Kidney (tissue), 22 donors: ENCODE measurements at places on chromosomes 6 and 20.
A peak's percentile ranks its signal among the peaks of the same experiment; 100 is the strongest.

- DNase-seq: no peak
Observed at GRCh38 chr6:126245077-126245476, 94.8 kb upstream of the CENPW start.

DNA sequence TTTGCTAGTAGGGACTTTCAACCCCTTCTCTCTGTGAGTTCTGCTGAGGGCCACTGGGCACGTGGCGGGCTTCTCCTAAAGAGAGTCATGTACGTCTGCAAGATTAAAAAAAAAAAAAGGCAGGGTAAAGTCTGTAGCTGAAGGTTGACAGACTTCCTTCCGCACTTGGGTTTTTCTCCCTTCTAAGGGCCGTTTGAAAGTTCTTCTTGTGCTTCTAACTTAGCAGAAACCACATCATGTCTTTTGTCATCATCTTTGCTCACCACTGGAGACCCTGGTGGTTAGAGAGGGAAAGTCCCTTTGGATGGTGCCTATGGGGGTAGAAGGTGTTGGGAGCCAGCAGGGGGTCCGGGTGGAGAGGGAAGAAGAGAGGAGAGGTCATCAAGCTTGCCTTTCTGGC lies 31.4 kb downstream of the PRDM1 start:
- DNase-seq: no peak

DNA sequence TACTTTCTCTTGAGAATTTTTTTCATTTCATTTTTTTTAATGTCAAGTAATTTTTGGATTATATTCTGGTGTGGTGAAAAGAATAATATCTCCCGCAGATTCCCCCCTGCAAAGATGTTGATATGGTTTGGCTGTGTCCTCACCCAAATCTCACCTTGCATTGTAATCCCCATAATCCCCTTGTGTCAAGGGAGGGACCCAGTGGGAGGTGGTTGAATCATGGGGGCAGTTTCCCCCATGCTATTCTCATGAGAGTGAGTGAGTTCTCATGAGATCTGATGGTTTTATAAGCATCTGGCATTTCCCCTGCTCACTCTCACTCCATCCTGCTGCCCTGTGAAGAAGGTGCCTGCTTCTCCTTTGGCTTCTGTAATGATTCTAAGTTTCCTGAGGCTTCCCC lies 58.7 kb upstream of the PMEPA1 start:
- no peak for DNase-seq

GRCh38 chr20:6765469-6766058 lies 1.9 kb upstream of the BMP2 start:
- peak; percentile 88 for DNase-seq

DNA sequence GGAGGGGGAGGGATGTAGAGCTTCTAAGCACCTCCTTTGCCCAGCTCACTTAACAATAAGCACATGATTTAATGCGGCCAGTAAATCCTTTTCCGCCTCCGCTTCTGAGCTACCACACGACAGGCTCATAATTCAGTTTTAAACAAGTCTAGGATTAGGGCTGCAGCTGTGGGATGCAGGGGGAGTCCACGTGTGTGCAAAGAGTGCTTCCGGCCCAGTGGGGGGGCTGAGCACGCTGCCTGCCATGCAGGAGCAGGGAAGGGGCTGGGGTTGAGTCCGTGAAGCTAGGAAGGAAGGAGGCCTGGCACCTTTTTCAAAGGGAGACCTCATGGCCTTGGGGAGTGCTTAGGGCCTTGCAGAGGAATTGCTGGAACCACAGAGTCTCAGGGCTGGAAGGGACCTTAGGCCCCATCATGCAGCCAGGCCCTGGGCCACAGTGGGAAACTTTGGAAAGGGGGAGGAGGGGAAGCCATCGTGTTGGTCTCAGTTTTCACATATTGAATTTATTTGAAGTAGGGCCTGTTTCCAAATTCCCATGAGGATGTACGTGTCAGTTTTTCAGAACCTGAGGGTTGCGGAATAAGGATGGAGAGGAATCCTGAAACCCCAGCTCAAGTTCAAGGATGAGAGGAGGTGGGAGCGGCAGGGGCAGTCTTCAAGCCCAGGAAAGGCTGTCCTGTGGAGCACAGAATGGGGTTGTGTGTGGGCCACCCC lies 96.1 kb downstream of the VEGFA start:
- DNase-seq: peak; percentile 90

DNA sequence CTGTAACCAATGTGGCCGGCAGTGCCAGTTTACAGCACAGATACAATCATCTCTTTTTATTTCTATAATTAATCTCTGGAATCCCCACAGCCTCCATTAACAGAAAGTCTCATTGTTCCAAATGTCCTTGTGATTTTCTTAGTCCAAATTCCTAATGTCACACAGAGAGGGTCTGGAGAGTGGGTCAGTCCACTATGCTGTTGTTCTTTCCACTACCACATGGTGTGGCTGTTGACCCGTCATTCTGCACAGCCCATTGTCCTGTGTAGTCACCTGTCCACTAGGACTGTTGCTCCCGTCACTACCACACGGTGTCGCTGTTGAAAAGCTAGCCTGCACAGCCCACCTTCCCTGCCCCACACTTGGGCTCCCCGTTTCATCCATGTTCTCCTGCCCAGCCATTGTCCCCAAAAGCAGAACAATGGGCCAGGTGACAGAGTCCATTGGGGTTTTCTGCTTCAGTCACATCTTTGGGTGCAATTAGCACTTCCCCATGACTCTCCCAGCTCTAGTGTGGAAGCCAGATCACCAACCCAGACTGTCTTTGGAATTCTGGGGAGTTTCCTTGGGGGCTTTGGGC lies 8.6 kb upstream of the LBP start:
- no peak for DNase-seq

- no peak for DNase-seq
Observed at GRCh38 chr20:44069203-44070011, 117.6 kb downstream of the JPH2 start.

- DNase-seq: no peak
Observed at GRCh38 chr6:4780360-4780812, 4.2 kb downstream of the CDYL start.

- DNase-seq: no peak
Observed at GRCh38 chr6:2950713-2951112, 20.7 kb downstream of the SERPINB6 start.

DNA sequence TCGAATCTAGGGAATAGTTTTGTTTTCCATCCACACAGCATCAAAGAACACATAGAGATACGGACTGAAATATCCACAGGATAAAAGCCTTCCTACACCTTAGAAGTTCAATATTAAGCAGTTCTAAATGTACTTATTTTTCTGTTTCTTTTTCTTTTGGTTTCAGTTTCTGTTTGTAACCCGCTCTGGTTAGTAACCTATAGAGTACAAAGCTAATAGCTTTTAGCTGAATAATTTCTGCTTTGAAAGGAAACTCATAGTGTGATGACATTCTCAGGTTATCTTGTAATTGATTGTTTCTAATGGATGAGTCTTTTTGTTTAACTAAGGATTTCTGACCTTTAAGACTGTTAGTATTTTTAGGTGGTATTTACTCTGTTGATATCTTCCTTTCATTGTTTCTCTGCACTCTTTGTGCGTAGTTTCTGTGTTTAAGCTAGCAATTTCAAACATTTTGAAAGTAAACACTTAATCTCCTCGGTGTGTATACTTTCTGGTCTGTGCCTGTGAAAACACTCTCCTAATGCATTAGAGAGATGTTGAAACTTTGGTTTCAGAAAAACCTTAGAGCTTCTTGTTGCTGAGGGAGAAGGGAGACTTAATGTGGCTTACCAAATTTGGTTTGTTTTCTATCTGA lies 385.5 kb downstream of the HDGFL1 start:
- DNase-seq: no peak

GRCh38 chr6:1630771-1631217 lies 21.1 kb downstream of the FOXC1 start:
- no peak for DNase-seq

DNA sequence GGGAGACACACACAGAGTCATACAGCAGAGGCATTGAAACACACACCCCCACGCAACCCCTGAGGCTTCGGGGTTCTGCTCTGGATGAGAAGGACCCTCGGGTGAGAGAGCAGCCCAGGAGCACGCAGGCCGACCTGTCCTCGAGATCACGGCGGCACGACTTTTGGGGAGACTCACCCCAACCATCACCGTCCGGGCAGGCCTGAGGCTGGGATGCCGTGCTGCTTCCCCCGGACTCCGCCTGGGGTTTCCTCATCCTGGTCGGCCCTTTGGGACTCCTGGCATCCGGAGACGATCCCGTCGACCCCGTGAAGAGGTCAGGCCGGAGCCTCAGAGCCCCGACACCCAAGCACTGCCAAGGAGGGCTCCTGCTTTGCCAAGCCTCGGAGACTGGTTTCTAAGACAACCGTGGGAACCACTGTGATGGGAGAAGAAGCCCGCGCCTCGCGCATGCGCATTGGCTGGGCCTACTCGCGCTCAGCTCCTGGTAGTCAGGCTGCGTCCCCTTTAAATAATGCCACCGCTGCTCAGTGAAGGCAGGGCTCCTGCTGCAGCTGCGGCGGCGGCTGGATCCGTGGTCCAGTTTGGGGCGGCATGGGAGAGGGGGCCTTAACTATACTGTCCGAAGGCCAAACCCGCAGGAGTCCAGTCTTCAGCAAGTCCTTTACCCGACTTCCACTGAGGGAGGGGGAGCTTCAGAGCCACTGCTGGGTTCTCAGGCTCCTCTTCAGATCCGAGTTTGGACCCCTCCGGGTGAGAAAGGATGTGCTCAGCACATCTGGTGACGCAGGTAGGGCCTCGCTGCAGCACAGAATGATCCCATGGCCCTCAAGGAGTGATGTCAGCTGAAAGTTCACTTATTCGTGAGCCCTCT lies 171.4 kb upstream of the ZNF337 start:
- peak; percentile 93 for DNase-seq

- no peak for DNase-seq
Observed at GRCh38 chr6:169251371-169251802, 2.3 kb downstream of the THBS2 start.

- DNase-seq: no peak
Observed at GRCh38 chr6:45074439-45074838, 253.7 kb upstream of the RUNX2 start.

- no peak for DNase-seq
Observed at GRCh38 chr6:80144753-80145315, 38.4 kb downstream of the BCKDHB start.

DNA sequence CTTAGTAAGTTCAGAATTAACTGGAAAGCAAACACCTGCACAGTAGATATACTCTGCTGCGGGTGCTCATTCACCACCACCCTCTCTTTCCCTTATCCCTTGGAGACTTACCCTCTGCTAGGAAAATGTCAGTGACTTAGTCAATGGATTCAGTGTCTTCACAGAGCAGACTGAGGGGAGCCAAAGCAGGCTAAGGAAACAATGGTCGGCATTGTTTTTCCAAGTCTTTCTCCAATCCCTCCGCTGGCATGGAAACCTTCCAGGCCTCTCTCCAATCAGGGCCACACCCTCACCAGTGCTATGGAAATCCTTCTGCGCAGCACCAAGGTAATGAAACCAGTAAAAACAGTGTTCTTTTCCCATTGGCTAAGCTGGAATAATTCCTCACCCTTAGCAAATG lies 531.2 kb downstream of the TFAP2B start:
- no peak for DNase-seq

DNA sequence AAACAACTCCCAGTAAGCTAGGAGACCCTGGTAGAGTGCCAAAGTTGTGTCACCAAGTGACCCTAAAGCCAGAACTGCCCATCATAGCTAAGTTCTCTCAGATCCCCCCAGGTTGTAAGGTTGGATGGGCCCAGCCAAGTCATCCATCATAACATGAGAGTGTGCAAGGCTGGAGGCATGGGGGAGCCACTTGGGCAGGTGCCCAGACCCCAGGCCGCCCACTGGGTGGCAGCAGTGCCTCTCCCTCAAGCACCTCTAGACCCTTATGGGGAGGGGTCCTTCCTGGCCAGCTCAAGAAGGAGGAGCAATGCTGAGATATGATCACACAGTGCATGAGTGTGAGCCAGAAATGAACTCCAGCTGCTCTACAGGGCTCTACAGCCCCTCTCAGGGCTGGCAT lies 154.5 kb downstream of the MYLK4 start:
- no peak for DNase-seq

DNA sequence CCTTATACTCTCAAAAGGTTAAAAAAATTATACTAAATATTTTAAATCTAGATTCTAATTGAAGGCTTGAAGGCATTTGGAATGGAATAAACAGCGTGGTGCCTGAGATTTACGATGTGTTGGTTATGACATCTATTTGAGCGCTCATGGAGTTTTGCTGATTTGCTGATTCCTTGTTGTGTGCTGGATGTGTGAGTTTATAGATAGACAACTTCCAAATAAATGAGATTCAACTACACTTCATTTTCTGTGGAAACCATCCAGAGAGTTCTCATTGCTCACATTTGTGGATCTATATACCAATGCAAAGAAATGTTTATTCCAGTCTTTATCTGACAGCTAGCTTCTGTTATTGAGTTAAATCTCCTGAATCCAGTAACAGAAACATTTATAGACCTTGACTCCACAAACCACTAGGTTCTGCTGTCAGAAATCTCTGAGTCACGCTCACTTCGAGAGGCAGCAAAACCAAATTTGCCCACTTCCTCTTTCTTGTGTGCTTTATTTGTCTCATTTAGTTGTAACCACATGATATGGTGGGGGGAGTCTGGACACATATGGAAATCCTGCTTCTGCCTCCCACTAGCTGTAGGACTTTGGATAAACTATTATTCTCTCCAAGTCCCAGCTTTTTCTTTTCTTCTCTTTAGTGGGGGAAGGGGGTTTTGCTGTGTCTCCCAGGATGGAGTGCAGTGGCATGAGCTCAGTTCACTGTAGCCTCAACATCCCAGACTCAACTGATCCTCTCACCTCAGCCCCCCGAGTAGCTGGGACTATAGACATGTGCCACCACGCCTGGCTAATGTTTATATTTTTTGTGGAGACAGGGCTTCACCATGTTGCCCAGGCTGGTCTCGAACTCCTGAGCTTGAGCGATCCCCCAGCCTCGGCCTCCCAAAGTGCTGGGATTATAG lies 54.5 kb downstream of the IPCEF1 start:
- DNase-seq: peak; percentile 6

DNA sequence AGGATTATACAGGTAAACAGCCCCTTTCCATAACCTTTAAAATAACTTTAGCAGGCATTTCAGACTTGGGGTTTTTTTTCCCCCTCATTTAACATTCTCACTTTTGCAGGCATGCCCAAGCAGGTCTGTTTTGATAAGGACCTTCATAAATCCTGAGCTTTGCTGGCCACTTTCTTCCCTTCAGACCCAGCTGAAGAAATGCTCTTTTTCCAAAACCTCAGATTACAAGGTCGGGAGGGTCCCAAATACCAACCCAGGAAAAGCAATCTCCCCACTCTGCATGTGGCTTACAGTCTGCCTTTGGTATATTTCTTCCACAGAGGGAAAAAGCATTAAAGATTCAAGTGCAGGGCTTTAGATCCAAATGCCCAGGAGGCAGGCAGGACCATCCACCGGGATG lies 6.8 kb downstream of the NFATC2 start:
- DNase-seq: no peak

GRCh38 chr6:95087394-95088097 lies 489.8 kb upstream of the MANEA start:
- no peak for DNase-seq

GRCh38 chr6:112466373-112467151 lies 119.4 kb downstream of the RFPL4B start:
- no peak for DNase-seq
